Hippocampal formation (tissue), 2 donors: ENCODE measurements at places on chromosomes 6 and 20.

- DNase-seq = no peak
Measured at GRCh38 chr6:136146130-136146529, 104.0 kb downstream of the MTFR2 start.

GRCh38 chr6:4543596-4543995 is 232.6 kb upstream of the CDYL start:
- no peak for DNase-seq

DNA sequence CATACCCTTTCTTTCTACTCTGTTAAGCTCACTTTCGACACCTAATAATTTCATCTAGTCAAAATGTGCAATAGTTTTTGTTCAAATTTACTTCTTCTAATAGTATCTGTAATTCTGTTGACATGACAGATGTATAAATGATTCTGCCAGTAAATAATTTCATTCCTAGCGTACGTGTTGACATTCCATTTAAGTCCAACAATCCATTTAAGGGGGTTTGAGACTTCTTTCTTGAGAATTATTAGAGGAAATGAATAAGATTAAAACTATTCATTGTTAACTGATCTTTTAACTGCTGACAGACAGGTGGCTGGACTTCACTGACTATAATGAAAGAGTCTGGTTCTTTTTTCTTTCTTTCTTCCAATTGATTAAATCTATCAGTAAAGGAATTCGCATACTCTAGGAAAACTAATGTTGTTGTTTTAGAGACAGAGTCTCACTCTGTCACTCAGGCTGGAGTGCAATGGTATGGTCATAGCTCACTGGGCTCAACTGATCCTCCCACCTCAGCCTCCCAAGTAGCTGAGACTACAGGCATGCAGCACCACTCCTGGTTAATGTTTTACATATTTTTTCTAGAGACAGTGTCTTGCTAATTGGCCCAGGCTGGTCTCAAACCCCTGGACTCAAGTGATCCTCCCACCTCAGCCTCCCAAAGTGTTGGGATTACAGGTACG is 55.9 kb downstream of the MAP3K5 start:
- no peak for DNase-seq

GRCh38 chr6:24455061-24455460 is 34.3 kb downstream of the GPLD1 start:
- DNase-seq = no peak

GRCh38 chr6:11387707-11388430 is 149.7 kb upstream of the TMEM170B start:
- DNase-seq = no peak

GRCh38 chr20:49318091-49318429 is 40.2 kb upstream of the ZNFX1 start:
- DNase-seq = no peak

DNA sequence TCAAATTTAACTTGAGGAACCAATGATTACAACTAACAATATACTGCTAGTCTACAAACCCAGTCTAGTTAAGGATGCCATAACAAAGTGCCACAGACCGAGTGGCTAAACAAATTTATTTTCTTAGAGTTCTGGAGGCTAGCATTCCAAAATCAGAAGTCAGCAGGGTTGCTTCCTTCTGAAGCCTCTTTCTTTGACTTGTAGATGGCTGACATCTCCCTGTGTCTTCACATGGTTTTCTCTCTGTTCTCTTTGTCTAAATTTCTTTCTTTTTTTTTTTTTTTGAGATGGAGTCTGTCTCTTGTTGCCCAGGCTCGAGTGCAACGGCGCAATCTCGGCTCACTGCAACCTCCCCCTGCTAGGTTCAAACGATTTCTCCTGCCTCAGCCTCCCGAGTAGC is 56.1 kb downstream of the NCOA3 start:
- DNase-seq = no peak

DNA sequence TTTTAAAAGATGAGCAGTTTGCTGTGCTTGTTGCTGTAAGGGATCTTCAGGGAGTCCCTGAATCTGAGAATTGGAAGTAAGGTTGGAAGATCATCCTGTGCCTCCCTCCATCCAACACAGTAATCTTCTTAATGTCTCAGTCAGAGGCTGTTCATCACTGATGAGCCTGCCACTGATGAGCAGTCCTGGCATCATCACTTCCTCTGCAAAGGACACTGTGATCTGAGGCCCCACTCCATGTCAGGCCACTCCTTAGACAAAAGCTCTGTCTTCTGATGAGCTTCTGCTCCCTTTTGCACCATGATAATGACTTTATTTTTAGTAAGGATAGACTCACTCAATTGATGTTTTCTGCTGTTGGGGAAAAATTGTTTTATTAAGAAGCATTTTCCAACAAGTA is 121.0 kb downstream of the UST start:
- DNase-seq = no peak

DNA sequence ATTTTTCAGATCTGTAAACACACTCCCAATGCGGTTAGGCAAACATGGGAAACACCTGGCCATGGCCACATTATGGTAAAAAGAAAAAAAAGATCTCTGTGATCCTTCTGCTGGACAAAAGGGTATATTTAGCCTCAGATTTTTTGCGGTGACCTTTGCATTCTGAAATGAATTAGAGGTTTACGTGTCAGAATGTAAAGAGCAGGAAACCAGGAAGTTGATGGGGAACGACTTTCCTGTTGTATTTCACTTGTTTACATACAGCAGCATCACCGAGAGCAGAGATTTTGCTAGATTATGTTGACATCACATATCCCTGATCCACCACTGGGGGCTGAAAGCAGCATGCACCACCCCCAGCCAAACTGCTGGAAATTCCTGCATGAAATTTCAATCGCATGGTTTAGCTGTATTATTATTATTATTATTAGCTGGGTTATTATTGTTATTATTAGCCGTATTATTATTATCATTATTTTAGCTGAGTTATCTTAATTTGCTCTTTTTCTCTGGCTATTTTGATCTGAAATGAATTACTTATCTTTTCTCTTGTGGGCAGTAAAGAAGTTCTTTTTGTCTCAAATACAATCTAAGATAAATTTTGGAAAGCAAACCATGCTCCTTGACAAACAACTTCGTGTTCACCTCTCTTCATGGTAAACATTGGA is 189.4 kb downstream of the ZFP64 start:
- DNase-seq = no peak

GRCh38 chr6:99016355-99016754 is 68.6 kb upstream of the FBXL4 start:
- no peak for DNase-seq
